Stimulated activated CD4-positive, alpha-beta T cell treated with anti-CD3 and anti-CD28 coated beads, Interleukin-1b, Interleukin-23, amount 100 ng/mL, for 1 hour (primary cell): ENCODE measurements at places on chromosomes 12 and 14.

DNA sequence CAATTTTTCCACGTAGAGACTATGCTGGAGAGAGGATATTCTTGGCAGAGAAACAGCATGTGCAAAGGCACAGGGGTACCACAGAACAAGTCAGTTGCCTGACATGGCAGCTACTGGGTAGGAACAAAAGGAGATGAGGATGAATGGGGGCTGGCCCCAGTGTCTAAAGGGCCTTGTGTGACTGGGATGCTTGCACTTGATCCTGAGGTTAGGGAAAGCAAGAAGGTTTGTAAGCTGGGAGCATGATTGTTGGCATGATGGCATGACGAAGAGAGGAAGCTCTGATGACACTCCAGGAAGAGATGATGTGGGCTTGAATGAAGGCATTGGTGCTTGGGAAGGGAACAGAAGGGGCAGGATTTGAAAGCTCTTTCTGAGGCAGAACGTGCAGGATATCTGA is 139.1 kb downstream of the ZFP36L1 start:
- no peak for DNase-seq

GRCh38 chr12:110349514-110350151 is 53.9 kb downstream of the ANAPC7 start:
- DNase-seq = peak; percentile 4

DNA sequence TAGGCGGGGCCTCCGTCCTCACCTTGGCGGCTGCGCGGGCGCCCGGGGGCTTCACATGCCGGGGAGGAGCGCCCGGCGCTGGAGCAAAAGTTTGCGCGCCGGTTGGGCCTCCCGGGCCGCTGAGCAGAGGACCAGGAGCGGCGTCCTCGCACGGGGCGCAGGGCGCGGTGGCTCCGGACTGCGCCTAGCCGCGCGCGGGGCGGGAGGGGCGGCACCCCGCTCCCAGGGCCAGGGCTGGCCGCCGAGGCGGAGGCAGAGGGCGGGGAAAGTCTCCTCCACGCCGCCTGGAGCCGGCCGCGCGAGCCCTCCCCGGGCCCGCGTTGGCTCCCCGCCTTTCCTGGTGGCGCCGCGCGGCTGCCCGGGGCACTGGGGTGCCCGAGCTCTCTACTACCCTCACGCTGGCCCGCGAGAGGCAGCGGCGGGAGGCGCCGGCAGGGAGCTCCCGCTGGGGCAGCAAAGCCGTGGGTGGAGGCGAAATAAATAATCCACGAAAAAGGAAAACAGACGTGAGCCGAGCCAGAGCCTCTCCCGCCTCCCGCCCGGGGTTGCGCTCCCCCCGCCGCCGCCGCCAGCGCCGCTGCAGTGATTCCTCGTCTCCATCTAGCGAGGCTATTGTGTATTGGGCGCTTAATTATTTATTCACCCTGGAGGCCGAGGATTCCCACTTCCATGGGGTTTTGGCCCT is 400 bp upstream of the PRIMA1 start:
- DNase-seq = no peak

GRCh38 chr12:89260841-89261637 is 91.3 kb downstream of the DUSP6 start:
- no peak for DNase-seq

GRCh38 chr12:116372815-116373214 is 95.3 kb upstream of the MED13L start:
- no peak for DNase-seq

- no peak for DNase-seq
These were observed 1077.0 kb downstream of the LRFN5 start for GRCh38 chr14:42683707-42684106.

GRCh38 chr12:92078167-92079053 is 67.2 kb downstream of the BTG1 start:
- DNase-seq = no peak

GRCh38 chr12:66188584-66189485 is at the start of gene IRAK3:
IRAK3 (plus strand) TSS chr12:66189214; CDS start chr12:66189300, 86 bp downstream.
- DNase-seq = no peak

- no peak for DNase-seq
These were observed 1489.4 kb downstream of the AACS start for GRCh38 chr12:126554625-126555024.

DNA sequence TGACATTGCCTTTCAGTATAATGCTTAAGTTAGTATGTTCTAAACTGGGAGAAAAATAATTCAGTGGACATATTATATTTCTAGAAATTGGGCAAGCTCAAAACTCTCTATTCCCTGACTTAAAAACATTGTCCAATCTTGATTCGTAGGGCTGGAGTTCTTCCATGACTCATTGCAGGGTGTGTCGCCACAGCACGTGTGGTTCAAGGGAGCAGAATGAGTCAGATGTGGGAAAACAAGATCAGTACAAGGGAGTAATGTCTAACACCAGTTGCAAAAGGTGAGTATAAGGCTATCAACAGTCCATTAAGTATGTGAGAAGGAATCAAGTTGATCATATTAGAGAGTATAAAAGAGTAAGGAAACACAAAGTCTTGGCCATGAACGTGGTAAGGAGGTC is 887.0 kb downstream of the TMTC2 start:
- no peak for DNase-seq

- no peak for DNase-seq
These were observed 168.5 kb downstream of the CAPZA3 start for GRCh38 chr12:18906395-18906794.

DNA sequence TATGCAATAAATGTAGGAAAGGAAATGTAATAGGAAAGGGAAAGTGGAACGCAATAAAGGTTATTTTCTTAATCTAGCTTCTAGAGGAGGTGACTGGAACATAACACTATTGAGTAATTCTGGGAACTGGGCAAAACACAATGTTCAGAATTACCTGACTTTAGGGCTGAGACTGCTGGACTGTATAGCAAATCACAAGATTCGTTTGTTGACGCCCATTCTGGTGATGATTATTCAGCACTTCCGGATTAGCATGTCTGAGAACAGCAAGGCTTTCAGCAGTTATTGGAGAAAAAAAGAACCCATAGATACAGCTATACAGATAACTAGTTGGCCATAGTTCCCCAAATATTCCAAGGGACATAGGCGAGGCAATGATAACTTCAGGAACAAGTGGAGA is 2.3 kb upstream of the KLRD1 start:
- DNase-seq = no peak

- DNase-seq = no peak
These were observed 37.3 kb downstream of the AKAP6 start for GRCh38 chr14:32366256-32366879.

DNA sequence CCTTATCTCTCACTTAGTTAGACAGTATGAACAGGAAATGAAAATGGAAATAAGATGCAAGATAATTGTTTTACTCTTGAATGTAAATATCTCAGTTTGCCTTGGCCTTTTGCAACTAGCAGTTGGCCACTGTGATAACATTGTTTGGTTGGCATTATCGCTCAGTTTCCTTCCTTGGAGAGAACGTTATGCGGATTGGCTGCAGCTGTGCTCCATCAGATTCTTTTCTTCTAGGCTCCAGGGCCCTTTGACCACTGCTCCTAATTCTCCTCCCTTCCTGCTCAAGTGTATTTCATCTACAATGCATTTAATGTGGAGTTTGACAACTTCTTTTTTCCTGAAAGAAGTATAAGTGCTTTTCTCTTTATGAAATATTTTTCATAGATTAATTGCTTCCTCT is 284.2 kb downstream of the ADAMTS20 start:
- DNase-seq = no peak

GRCh38 chr14:24072436-24072835 is 1.1 kb downstream of the CPNE6 start:
- DNase-seq = no peak

- DNase-seq = no peak
These were observed 20.3 kb upstream of the SYCP3 start for GRCh38 chr12:101759396-101760047.

- no peak for DNase-seq
These were observed 212.0 kb downstream of the PTPRO start for GRCh38 chr12:15534322-15534721.

DNA sequence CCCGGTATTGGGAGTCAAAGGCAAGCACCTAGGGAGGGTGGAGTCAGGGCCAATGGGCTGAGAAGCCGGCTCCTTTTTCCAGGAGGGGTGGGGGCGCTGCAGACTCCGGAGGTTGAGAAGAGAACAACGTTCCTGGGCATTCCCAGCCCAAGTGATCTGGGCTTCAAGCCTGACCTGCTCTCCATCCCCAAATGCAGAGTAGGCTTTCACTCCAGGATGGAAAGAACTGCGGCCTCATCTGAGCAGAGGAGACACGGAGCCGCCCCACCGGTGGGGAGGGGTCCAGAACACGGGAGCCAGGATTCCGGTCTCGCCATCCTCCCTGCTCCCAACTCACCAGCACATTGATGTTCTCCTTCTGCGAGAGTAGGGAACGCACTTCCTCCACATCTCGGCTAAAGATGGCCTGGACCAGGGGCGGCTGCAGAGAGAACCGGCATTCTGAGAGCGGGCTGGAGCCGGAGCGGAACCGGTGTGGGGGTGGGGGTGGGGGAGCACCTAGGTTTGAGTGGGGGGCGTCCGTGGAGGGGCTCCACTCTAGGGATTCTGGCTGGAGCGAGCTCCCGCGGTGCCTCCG is 605 bp downstream of the ANKRD52 start:
- no peak for DNase-seq

GRCh38 chr12:106773286-106774004 is 1.0 kb upstream of the RIC8B start:
- no peak for DNase-seq

- no peak for DNase-seq
These were observed 52.7 kb upstream of the SYNE2 start for GRCh38 chr14:63800083-63800482.
